ENCODE measurements at places on chromosomes 6 and 20.

GRCh38 chr6:168683621-168684020, 242.6 kb downstream of the SMOC2 start:
- DNase-seq: no peak

DNA sequence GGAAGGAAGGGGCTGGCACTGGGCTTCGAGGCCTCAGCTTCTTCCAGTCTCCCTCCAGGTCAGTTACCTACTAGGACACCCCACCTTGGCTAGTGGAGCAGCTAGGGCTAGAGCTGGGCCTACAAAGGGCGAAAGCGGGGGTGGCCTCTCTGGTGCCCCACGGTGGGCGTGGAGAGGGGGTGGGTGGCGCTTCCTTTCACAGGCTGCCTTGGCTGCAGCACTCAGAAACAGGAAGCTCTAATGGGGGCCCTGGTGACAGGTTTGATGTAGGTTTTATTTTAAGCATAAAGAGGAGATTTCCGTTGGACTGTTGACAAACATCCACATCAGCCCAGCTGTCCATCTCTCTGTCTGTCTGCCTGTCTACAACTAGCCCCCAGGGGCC, 13.4 kb downstream of the FAM110A start:
- no peak for DNase-seq

DNA sequence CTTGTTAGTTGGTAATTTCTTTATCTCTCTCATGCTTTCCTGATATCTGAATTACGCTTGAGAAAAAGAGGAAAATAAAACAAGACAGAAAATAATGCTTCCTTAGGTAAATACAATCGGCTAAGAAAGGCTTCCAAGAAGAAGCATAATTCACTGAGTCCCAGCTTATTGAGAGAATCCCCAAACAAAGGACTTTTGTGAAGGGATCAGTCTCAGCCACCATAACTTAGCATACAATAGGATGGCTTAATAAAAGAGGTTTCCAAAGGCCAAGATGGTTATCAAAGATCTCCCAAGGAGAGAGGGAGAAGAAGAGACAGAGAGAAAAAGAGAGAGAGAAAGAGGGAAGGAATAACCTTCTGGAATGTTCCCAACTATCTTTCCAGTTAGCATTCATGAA, 46.0 kb upstream of the SALL4 start:
- no peak for DNase-seq

DNA sequence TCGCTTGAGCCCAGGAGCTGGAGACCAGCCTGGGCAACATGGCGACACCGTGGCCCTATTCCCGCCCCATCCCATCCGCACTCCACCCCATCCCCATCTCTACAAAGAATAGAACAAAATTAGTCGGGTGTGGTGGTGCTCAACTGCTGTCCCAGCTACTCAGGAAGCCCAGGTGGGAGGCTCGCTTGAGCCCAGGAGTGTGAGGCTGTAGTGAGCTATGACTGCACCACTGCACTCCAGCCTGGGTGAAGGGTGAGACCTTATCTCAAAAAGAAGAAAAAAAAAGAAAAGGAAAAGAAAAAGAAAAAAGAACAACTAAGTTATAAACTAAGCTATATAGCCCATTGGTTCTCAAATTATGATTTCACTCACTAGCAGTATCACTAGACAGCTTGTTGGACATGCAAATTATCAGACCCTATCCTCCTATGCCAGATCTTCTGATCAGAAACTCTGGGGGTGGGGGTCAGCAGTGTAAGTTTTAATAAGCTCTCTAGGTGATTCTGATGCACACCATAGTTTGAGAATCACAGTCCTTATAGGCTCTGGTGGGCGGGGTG, 491 bp upstream of the ITCH start:
- DNase-seq: no peak

- DNase-seq: no peak
These were observed 80.9 kb downstream of the RNGTT start for GRCh38 chr6:88882536-88882935.
